Keratinocyte (primary cell): ENCODE measurements at places on chromosomes 1 and 21. TPM values are rescaled to one million over a fixed set of nuclear protein-coding genes. Genes with fewer than 3 reads are reported as not detected.

The PTTG1IP gene
- 132 to 140 TPM (median 137 TPM) in 3 replicates for polyA plus RNA-seq

GRCh38 chr21:43613755-43614638 is 45.3 kb downstream of the HSF2BP start:
- no peak overlapping the region for H3K27ac ChIP-seq
- no peaks in the 10 kb centered on the region for H3K27me3 ChIP-seq
- no peaks in the 10 kb centered on the region for H3K36me3 ChIP-seq
- H3K4me3 ChIP-seq: no peak overlapping the region
- H3K4me1 ChIP-seq: peaks cover 15% of the 10 kb centered on the region
- DNase-seq: no peak

- no peaks in the 10 kb centered on the region for H3K27me3 ChIP-seq
- no peaks in the 10 kb centered on the region for H3K36me3 ChIP-seq
- DNase-seq: no peak
- no peak overlapping the region for H3K4me3 ChIP-seq
- H3K4me1 ChIP-seq: peaks cover 50% of the 10 kb centered on the region
Observed at GRCh38 chr1:209041927-209042326, 541.6 kb upstream of the CAMK1G start.

GRCh38 chr1:5514527-5515183 is 477.6 kb downstream of the NPHP4 start:
- no peak for DNase-seq
- H3K27me3 ChIP-seq: no peaks in the 10 kb centered on the region
- H3K36me3 ChIP-seq: no peaks in the 10 kb centered on the region
- H3K4me1 ChIP-seq: no peaks in the 10 kb centered on the region
- no peak overlapping the region for H3K4me3 ChIP-seq

GRCh38 chr1:7705908-7706216 is 65.2 kb upstream of the VAMP3 start:
- DNase-seq: no peak
- H3K4me1 ChIP-seq: peaks cover 5% of the 10 kb centered on the region
- peaks cover 24% of the 10 kb centered on the region for H3K27me3 ChIP-seq
- no peak overlapping the region for H3K27ac ChIP-seq

DNA sequence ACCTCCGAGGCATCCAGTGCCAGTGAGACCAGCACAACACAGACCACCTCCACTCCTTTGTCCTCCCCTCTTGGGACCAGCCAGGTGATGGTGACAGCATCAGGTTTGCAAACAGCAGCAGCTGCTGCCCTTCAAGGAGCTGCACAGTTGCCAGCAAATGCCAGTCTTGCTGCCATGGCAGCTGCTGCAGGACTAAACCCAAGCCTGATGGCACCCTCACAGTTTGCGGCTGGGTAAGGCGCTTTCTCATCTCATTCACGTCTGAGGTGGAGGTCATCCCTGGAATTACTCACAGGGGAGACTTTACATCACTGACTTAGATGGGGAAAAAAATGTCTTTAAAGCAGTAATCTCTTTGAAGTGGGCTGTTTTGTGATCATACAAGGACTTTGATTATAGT is 106.3 kb downstream of the CD247 start:
- no peak overlapping the region for H3K4me3 ChIP-seq
- no peak overlapping the region for H3K27ac ChIP-seq
- no peak for DNase-seq
- no peaks in the 10 kb centered on the region for H3K27me3 ChIP-seq

The ADAMTS4 gene
- 0.22 to 0.36 TPM (median 0.35 TPM) in 3 replicates for polyA plus RNA-seq

The EIF2D gene
- 59.9 to 66.4 TPM (median 60.6 TPM) in 3 replicates for polyA plus RNA-seq
